ENCODE measurements at places on chromosomes 11 and 22.

DNA sequence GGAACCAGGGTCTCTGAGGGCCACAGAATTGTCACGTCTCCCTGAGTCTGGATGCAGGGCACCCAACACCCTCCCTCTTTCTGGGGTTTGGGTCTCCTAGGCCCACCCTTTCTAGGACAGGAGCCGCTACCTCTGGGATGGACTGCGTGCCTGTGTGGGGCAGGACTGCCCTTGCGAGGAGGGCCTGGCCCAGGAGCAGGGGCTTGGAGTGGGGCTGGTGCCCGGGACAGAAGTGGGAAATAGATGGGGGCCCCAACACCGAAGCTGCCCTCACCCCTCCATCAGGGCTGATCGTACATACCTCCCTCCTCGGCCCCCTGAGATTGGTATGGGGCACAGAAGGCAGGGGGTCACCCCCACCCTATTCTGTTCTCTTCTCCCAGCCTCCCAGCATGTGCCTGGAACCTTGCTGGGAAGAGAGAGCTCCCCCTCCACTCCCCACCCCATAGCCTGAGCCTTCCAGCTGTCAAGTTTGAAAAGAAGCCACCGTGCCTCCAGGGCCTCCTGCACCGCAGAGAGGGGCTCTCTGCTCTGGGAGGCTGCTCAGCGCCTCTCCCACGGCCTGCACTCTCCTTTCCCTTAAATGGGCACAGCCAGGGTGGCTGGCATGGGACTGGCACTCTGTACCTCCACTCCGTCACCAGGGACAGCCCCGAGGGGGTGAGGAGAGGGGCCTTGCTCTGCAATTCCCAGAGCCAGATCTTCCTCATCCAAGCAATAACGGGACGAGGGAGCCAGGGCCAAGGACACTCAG is 1.8 kb downstream of the LRRC10B start:
- DNase-seq: no peak

DNA sequence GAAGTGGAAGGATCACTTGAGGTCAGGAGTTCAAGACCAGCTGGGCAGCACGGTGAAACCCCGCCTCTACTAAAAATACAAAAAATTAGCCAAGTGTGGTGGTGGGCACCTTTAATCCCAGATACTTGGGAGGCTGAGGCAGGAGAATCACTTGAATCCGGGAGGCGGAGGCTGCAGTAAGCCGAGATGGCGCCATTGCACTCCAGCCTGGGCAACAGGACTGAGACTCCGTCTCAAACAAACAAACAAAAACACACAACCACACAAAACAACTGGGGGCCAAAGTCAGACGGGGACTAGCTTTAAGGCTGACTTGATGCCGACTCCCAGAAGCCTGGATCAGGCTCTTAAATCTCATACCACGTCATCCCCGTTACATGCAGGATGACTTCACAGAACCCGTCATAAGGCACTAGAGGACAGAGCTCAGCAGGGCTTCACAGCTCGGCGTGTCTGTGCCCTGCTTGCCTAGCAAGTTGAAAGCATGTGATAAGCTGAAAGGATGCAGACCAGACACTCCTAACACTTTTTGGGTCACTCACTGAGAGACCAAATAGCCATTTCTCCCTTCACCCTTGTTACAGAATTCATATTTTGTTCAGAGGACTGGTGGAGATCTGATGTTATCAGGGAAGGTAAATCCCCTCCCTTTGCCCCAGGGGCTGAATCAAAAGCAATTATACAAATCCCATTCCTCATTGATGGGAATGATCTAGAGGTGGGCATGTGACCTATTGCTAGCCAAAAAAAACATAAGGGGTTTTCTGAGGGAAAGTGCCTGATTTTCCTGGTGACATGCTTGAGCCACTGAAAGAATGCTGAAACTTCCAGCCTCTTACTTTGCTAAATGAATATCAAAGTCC is 65.4 kb downstream of the GAB2 start:
- DNase-seq: no peak

- no peak for DNase-seq
These were observed 149.3 kb downstream of the FBXO7 start for GRCh38 chr22:32623943-32624342.

DNA sequence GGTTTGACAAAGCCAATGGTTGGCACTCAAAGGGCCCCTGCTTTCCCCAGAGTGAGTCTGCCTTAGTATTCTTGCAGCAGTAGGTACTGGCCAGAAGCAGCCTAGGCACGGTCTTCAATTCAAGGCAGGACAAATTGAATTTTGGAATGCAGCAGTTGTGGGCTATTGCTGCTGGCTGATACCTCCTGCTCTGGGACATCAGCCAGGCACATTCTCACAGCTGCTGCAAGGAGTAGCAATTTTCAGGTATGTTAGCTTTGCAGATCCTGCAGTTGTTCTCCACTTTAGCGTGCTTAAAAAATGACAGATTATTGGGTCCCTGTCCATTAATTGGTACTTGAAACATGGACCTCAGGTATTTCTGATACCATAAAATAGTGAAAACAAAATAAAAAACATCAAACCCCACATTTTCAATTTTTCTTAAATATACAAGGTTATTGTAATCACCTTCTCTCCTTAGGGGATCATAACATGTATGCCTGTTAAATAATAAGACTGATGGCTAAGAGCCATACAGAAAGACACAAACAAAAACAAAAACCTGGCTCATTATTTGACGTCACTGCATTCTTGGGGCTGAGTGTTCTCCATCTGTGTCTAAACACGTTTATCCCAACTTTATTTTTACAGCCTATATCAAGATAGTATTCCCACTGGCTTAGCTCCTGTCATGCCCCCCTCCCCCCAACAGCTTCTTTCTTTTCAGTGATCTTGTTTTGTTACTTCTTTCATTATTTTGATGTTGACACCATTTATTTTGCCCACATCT is 85.1 kb upstream of the CARD18 start:
- peak; percentile 19 for DNase-seq

- DNase-seq: no peak
These were observed 34.8 kb downstream of the YPEL1 start for GRCh38 chr22:21700822-21701221.

- no peak for DNase-seq
These were observed 34.6 kb downstream of the CYTH4 start for GRCh38 chr22:37316875-37317371.

- no peak for DNase-seq
These were observed 26.7 kb downstream of the FAM83F start for GRCh38 chr22:40021401-40022000.

DNA sequence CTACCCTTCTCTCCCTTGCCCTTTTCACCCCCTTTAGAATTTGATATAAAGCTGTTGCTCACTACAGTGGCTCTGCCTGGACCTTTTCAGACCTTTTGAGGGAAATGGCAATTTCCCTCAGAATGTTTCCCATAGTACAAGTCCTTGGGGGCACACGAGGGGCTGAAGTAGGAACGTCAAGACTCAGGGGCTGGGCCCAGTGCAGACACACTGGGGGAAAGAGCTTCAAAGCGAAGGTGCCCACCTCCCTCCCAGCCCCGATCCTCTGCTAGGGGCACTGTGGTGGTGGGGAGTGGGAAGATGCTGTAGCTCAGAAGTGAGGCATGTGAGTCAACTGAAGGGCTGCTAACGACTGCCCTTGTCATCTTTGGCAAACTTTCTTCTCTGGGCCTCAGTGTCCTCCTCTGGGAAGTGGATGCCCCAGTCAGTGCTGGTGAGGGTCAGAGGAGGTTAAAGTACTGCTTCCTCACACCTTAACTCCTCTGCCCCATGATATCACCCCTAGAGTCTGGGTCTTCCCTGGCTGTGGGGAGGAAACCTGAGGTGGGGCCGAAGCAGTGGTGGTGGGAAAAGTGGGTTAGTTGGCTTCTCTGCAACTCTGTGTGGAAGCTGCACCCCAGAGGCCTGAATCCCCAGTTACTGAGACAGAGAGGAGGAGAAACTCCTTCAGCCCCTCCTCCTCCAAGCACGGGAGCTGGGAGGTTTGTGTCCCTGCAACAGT is 425.3 kb upstream of the B3GAT1 start:
- no peak for DNase-seq

- DNase-seq: no peak
These were observed 123.4 kb downstream of the C11orf58 start for GRCh38 chr11:16861862-16862261.

GRCh38 chr22:49425356-49425755 is 402.3 kb downstream of the BRD1 start:
- DNase-seq: no peak

GRCh38 chr22:49938565-49939136 is 20.2 kb downstream of the CRELD2 start:
- no peak for DNase-seq

GRCh38 chr11:47272706-47273105 is 2.8 kb downstream of the MADD start:
- no peak for DNase-seq

GRCh38 chr11:9347100-9347499 is 32.7 kb upstream of the TMEM41B start:
- no peak for DNase-seq

DNA sequence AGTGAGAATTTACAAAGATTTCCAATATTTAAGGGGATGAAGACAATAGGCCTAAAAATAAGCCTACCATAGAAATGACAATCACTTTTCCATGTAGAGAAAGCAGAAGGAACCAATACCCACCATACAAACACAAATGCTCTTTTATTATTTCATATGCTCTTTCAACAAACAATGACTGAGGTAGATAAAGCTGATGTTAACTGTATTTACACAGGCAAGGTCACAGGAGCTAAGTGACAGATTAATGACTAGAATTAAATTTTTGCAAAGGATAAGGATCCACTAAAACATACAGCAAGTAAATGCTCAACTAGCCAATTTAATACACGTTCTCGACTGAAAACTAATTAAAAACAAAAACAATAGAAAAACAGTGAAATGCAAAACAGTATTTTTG is 34.2 kb downstream of the PICALM start:
- no peak for DNase-seq

DNA sequence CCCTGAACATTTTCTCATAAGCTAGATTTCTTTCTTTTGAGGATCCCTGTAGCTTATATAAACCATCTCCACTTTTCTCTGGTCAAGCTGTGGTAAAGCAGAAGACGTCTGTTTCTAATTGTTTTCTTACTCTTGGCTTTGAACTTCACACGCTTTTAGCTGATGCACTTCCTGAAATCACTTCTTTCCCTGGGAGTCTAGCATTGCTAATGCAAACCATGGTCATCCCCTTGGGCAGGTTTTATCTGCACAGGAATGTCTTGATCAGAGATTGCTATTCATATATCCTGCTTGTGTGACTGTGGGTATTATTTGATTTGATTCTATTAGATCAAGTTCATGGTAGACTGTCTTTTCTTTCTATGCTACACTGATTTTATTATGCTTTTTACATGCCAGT is 199.2 kb upstream of the POU2AF2 start:
- DNase-seq: no peak

GRCh38 chr22:48943567-48944432 is 883.9 kb downstream of the BRD1 start:
- DNase-seq: no peak

- no peak for DNase-seq
These were observed 403.2 kb downstream of the NTM start for GRCh38 chr11:131773626-131774025.

DNA sequence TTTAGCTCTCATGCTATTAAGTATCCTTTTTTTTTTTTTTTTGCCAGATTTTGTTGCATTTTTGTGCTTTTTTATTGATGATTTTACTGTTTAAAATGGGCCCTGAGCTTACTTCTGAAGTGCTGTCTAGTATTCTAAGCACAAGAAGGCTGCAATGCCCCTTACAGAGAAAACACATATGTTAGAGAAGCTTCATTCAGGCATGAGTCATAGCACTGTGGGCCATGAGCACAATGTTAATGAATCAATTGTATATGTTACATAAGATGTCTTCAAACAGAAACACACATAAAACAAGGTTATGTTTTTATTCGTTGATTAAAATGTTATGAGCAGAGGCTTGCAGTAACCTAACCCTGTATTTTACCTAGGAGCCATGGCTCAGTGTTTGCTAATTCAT is 117.8 kb upstream of the C11orf87 start:
- no peak for DNase-seq

DNA sequence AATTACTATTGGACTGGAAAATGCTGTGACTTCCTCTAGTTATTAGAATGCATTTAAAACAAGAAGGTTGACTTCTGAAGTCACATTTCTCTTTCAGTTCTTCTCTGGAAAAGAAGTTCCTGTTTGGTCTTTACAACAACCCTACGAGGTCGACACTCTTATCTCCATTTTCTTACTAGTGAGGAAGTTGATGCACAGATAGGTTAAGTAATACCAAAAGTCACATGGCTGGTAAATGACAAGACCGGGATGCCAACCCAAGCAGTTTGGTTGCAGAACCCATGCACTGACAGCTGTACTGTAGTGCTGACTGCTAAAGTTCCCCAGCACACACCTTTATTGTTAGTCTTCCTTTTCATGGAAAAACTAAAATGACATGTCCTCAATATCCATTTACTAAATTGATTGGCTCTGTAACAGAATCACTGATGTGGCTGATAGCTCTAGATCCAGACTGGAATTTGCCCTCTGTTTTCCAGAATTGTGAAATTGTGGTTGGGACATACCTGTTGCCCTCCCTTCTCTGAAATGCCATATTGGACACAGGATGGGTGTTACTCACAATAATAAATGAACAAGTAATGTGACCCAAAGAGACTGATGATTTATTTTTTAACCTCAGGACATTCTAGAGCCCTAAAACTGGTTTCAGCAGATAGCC is 9.4 kb upstream of the TECTA start:
- no peak for DNase-seq

Measured in NCI-H446 treated with DMSO at 0.1 percent for 48 hours (cell line).